ENCODE measurements at places on chromosomes 6 and 20. TPM values are rescaled to one million over a fixed set of nuclear protein-coding genes. Genes with fewer than 3 reads are reported as not detected.

DNA sequence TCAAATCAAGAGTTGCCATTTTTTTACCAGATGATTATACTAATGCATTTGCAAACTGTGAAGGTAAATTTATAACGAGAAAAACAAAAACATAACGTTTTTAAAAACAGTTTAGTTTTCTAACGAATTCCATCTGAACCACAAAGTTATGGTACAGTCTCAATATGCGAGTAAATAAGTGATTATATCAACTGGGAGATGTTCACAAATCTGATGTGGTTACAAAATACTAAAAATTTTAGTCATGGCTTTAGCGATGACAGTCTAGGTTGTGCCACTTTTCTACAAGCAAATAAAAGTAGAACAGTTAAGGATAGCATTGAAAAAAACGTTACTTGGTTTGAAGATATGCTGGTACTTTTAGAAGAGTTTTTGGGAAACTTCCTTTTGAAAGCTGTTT, 186.8 kb downstream of the FUT9 start:
- DNase-seq, result no peak
- no peak overlapping the region for H3K4me3 ChIP-seq
- no peaks in the 10 kb centered on the region for H3K4me1 ChIP-seq

DNA sequence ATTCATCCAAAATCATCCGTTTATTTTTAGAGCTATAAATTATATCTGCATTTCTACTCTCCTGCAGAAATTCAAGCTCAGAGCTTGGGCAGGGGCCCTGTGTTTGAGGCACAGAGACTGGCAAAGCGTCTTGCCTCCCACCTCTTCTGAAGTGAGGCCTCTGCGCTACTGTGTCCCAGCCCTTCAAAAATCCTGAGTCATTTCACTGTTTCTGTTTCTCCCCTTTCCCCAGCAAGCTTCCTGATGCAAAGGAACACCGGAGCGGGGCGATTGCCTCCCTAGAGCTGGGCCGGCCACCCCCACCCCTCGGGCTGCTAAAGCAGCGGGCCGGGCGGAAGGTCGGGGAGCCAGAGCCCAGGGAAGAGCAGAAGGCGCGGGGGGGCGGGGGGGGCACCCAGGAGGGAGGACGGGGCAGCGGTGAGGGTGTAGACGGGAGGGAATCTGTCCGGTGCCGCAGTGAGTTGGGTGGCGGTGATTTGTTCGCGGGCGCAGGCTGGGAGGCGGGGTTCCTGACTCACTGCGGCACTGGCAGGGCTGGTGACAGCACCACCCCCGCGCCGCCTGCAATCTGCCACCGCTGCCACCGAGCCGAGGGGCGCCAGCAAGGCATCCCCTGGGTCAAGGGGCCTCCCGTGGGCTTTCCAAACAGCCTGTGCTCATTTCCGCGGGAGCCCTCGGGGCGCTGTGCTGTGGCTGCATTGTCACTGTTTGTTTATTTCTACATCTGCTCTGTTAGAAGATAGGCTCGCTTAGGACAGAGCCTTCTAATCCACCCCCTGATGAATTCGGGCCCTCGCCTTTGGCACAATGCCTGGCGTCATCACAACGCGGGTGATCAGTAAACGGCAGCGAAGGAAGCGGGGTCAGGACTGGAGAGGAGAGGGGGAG, 46.5 kb upstream of the SNAP25 start:
- no peaks in the 10 kb centered on the region for H3K4me1 ChIP-seq
- H3K27me3 ChIP-seq, result peaks cover 6% of the 10 kb centered on the region
- H3K36me3 ChIP-seq, result no peaks in the 10 kb centered on the region
- peak; percentile 72 for DNase-seq

Gene BANF2
- not detected for total RNA-seq

GRCh38 chr6:34947561-34947960, 58.5 kb downstream of the ANKS1A start:
- no peak overlapping the region for H3K27ac ChIP-seq
- no peaks in the 10 kb centered on the region for H3K4me1 ChIP-seq

DNA sequence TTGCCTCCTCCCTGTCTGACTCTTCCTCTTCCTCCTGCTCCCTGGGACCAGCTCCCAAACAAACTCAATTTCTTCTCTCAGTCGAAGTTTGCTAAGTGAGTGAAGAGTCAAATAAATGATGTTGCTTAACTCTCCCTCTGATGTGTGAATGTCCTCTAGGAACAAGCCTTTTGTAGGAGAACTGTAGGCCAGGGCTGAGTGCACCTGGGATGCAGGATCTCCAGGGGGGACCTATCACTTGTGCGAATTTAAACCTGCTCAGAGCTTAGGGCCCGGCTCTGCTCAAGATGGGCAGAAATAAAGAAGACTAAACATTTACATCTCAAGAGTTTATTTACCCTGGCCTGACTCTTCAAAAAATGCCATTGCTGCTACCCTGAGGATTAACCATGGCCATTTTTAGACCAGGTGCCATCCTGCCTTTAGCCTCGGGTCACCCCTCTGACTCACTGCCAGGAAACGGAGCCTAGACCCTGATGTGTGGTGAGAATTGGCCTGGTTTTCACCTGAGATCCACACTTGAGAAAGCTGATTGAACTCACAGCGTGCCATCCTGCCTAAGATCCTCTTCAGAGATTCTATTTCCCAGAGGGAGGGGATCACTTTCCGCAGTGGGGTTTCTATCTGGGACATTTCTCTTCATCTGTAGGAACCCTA, 63.6 kb upstream of the CD93 start:
- H3K36me3 ChIP-seq, result no peaks in the 10 kb centered on the region
- H3K27ac ChIP-seq, result no peak overlapping the region
- H3K4me3 ChIP-seq, result no peak overlapping the region
- H3K4me1 ChIP-seq, result peaks cover 24% of the 10 kb centered on the region
- DNase-seq, result no peak
- H3K27me3 ChIP-seq, result no peaks in the 10 kb centered on the region

Gene RBM12
- total RNA-seq, result 72.5 TPM

Gene B3GALT4
- 16.8 TPM for total RNA-seq

GRCh38 chr6:153002613-153003365, at the start of gene MTRF1L:
MTRF1L (minus strand) TSS chr6:153002709; CDS start chr6:153002685, 24 bp downstream.
- no peaks in the 10 kb centered on the region for H3K27me3 ChIP-seq
- DNase-seq, result peak; percentile 97
- H3K4me1 ChIP-seq, result peaks cover 22% of the 10 kb centered on the region
- H3K4me3 ChIP-seq, result peak within 1 kb of the TSS; percentile 72
- H3K36me3 ChIP-seq, result peaks cover 6% of the 10 kb centered on the region
- peak within 1 kb of the TSS; percentile 86 for H3K27ac ChIP-seq

GRCh38 chr6:43901733-43902230, 131.8 kb downstream of the VEGFA start:
- no peaks in the 10 kb centered on the region for H3K27me3 ChIP-seq
- H3K4me3 ChIP-seq, result no peak overlapping the region
- H3K27ac ChIP-seq, result no peak overlapping the region
- no peaks in the 10 kb centered on the region for H3K36me3 ChIP-seq

DNA sequence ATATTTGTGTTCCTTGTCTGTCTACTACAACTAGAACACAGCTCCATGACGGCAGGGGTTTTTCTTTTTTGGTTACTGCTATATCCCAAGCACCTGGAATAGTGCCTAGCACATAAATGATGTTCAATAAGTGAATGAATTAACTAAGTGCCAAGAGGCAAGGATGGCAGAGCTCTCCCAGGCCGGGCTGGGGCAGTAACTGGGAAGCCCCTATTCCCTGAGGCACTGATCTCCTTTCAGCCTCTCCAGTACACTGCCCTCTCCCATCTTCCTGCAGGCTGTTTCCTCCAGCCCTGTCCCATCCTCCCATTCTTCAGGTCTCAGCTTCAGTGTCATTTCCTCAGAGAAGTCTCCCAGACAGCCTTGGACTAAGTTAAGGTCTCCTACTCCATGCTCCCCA, 29.0 kb upstream of the SPDEF start:
- peaks cover 33% of the 10 kb centered on the region for H3K36me3 ChIP-seq
- no peaks in the 10 kb centered on the region for H3K27me3 ChIP-seq
- peak; percentile 36 for DNase-seq
- H3K4me1 ChIP-seq, result no peaks in the 10 kb centered on the region
- no peak overlapping the region for H3K4me3 ChIP-seq

GRCh38 chr6:105561486-105561885, 158.6 kb upstream of the PREP start:
- no peak for DNase-seq
- no peaks in the 10 kb centered on the region for H3K27me3 ChIP-seq
- no peaks in the 10 kb centered on the region for H3K36me3 ChIP-seq

DNA sequence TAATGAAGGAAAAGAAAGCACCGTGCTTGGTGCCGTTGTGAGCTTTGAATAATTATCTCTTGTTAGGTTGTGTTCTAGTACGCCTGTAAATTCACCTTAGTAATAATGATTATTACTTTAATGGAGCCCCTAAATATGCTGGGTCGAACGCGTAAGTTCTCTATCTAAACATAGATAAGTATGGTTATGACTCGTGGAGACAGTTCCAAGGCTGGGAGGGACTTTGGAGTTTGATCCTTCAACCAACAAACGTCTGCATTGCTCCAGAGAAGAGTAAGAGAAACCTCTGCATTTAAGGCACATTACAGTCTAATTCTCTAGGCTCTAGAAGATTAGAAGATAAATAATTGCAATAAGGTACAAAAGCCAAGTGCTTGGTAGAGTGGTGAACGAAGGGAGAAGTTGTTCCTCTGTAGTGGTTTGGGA, 514 bp downstream of the ACOT13 start:
- H3K27ac ChIP-seq, result peak overlapping the region; percentile 91
- H3K4me1 ChIP-seq, result peaks cover 34% of the 10 kb centered on the region
- H3K27me3 ChIP-seq, result no peaks in the 10 kb centered on the region

- H3K4me3 ChIP-seq, result no peak overlapping the region
- no peaks in the 10 kb centered on the region for H3K27me3 ChIP-seq
- DNase-seq, result no peak
- H3K4me1 ChIP-seq, result peaks cover 11% of the 10 kb centered on the region
- no peaks in the 10 kb centered on the region for H3K36me3 ChIP-seq
These were observed 25.8 kb downstream of the CBFA2T2 start for GRCh38 chr20:33515569-33516216.

GRCh38 chr6:43096451-43097097, 20.5 kb downstream of the PTK7 start:
- DNase-seq, result peak; percentile 79
- no peaks in the 10 kb centered on the region for H3K36me3 ChIP-seq
- peak overlapping the region; percentile 77 for H3K27ac ChIP-seq
- peak overlapping the region; percentile 29 for H3K4me3 ChIP-seq

GRCh38 chr20:1588533-1589460, 31.0 kb downstream of the SIRPB1 start:
- H3K4me1 ChIP-seq, result no peaks in the 10 kb centered on the region
- H3K36me3 ChIP-seq, result no peaks in the 10 kb centered on the region
- no peaks in the 10 kb centered on the region for H3K27me3 ChIP-seq
- DNase-seq, result no peak

- no peaks in the 10 kb centered on the region for H3K27me3 ChIP-seq
- H3K4me3 ChIP-seq, result no peak overlapping the region
- H3K27ac ChIP-seq, result no peak overlapping the region
- H3K4me1 ChIP-seq, result no peaks in the 10 kb centered on the region
- no peak for DNase-seq
- no peaks in the 10 kb centered on the region for H3K36me3 ChIP-seq
These were observed 79.1 kb downstream of the ELOVL4 start for GRCh38 chr6:79868098-79868722.

Gene MYT1
- total RNA-seq, result 0.12 TPM

DNA sequence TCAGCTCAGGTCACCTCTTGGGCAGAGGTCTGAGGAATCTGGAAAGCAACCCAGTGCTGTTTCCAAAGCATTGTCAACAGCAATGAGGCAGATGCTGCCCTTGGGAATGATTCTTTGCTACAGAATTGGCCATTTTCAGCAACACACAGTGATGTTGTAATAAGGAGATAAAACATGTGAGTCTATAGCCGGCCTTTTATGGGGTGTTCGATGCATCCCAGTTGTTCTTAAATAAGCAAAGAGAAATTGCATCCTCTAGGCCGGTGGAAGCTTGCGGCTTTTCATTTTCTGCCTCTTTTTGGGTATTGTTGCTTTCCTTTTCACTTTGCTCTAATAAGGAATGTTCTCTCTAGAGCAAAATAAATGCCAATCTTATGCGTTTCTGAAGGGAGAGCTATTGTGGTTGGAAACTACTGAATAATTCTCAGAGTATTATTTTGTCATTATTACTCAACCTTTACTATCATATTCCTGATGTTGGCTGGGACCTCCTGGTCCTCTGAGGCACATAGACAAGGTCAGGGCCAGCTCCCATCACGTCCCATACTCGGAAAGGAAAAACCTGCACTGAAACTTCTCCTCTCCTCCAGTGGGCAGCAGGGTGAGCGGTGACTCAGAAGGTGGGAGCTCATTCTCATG, 214.2 kb downstream of the CDH26 start:
- no peak overlapping the region for H3K4me3 ChIP-seq
- no peak overlapping the region for H3K27ac ChIP-seq
- no peak for DNase-seq
- H3K36me3 ChIP-seq, result no peaks in the 10 kb centered on the region
- H3K27me3 ChIP-seq, result no peaks in the 10 kb centered on the region

DNA sequence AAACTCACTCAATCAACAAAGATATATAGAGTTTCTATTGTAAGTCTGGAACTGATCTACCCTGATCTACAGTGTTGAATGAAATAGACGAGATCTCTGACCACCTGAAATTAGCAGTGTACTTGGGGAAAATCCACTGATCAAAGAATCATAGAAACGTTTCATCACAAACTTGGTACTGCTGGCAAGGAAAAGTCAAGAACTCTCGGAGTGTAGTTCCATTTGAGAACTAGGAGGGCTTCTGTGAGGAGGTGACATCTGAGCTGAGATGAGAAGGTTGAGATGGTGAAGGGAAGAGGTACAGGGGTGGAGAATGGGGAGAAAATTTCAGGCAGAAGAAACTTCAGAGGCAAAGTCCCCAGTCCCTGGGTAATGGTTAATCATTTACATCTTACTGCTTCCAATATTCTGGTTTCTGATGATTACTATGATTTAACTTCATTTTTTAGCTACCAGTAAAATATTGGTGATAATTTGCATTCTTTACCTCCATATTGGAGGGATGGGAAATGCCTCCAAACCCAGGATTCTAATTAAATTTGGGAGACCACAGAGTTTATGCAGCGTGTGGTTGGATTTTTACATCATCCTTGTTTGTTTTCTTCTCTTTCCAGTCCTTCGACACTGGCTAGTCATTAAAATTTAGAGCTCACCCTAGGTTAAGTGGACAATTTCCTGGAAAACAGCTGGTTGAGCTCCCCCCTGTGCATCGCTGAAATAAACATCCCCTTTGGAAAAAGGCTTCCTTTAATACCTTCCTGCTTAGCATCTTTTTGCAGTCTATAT, 191.9 kb downstream of the BCAS1 start:
- no peak overlapping the region for H3K27ac ChIP-seq
- no peaks in the 10 kb centered on the region for H3K27me3 ChIP-seq
- H3K36me3 ChIP-seq, result no peaks in the 10 kb centered on the region
- peaks cover 3% of the 10 kb centered on the region for H3K4me1 ChIP-seq
- DNase-seq, result no peak
